ENCODE measurements at places on chromosomes 5 and 9.

DNA sequence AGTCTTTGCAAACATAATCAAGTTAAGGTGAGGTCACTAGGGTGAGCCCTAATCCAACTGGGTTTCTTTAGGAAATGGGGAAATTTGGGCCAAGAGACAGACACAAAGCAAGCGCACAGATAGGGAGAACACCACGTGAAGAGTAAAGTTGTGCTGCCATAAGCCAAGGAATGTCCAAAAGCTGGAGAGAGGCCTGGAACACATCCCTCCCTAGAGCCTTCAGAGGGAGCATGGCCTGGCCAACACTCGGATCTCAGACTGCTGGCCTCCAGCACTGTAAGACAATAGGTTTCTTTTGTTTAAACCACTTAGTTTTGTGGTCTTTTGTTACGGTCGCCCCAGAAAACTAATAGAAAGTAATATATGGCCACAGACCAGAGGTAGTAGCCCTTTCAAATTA is 8.1 kb upstream of the ROR2 start:
- no peak for DNase-seq

DNA sequence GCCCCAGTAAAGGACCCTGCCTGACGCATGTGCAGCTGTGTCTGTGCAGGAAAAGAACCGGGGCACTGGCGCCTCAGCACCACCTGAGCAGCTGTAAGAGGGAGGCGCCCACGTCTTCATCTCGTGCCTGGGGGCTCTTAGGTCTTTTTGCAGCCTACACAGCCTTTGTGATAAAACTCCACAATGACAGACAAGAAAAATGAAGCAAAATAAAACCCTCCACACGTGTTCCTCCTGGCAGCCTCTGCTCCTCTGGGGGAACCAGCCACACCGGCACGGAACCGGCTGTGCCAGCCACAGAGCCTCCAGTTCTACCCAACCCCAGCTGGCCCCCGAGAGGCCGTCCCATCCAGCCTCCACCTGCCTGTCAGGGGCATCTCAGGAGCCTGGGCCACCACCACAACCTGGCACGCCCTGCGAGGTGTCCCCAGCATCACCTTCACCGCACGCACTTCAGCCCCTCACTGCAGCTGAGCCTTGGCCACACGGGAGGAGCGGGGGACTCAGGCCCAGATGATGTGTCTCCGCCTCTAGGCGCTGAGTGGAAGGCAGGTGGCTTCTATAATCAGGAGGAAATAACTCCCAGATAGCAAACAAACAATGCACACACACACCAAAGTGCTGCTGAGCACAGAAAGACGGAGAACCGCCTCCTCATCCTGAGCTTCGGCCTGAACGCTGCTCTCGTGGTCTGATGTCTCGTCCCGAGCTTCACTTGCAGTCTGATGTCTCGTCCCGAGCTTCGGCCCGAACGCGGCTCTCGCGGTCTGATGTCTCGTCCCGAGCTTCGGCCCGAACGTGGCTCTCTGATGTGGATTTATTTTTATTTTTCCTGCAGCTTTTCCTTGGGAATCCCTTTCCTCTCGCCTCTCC is 28.6 kb upstream of the NSMF start:
- no peak for DNase-seq

DNA sequence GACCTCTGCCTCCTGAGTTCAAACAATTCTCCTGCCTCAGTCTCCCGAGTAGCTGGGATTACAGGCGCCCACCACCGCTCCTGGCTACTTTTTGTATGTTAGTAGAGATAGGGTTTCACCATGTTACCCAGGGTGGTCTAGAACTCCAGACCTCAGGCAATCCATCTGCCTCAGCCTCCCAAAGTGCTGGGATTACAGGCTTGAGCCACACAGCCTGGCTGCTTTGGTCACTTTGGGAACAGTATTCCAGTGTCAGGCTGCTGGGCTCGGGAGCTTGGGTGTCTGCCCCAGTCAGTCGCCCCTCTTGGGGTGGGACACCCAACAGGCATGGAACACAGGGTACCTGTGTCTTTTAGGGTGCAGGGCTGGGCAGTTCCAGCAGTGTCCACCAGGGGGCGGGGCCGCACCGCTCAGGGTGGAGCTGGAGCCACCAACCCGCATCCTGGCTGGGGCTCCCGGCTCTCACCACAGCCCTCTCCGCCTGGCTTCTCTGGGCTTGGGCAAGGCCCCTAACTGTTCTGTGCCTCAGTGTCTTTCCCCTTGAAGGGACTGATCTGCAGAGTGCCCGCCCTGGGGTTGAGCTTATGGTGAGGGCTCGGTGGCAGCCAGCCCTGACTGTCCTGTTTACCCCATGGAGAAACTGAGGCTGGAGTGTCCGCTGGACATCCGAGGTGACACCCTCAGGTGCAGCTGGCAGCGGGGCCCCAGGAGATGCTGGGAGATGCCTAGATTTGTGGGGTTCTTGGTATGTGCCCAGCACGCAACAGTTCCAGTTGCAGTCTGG is 6.4 kb upstream of the RNU6ATAC start:
- no peak for DNase-seq

GRCh38 chr9:127162864-127163365 is 40.5 kb upstream of the ANGPTL2 start:
- DNase-seq: no peak

GRCh38 chr5:132460846-132461568 is 29.6 kb downstream of the IRF1 start:
- no peak for DNase-seq

DNA sequence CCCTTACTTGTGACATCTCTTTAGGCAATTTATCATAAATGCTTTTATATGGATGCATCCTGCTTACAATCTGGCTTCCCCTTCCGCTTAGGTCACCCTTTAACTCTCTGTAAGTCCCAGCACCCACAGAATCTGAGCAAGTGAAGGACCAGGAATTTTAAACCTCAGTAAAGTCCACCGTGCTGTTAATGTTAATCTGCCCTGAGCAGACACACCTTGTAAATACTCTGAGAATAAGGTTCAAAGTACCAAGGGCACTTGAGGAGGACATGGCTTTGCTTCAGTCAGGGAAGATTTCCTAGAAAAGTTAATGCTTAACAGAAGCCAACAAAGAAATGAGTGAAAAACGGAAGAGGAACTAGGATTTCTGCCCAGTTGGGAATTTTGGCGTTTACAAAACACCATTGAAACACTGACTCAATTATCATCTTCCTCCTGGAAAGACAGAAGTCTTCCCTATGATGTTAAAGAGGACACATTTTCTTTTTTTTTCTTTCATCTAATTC is 26.4 kb upstream of the TTC39B start:
- no peak for DNase-seq

Data from WERI-Rb-1 (cell line).